Dermis blood vessel endothelial cell (primary cell): ENCODE measurements at places on chromosomes 6 and 20.

- no peak for DNase-seq
These were observed 220.8 kb upstream of the HEY2 start for GRCh38 chr6:125528621-125529041.

DNA sequence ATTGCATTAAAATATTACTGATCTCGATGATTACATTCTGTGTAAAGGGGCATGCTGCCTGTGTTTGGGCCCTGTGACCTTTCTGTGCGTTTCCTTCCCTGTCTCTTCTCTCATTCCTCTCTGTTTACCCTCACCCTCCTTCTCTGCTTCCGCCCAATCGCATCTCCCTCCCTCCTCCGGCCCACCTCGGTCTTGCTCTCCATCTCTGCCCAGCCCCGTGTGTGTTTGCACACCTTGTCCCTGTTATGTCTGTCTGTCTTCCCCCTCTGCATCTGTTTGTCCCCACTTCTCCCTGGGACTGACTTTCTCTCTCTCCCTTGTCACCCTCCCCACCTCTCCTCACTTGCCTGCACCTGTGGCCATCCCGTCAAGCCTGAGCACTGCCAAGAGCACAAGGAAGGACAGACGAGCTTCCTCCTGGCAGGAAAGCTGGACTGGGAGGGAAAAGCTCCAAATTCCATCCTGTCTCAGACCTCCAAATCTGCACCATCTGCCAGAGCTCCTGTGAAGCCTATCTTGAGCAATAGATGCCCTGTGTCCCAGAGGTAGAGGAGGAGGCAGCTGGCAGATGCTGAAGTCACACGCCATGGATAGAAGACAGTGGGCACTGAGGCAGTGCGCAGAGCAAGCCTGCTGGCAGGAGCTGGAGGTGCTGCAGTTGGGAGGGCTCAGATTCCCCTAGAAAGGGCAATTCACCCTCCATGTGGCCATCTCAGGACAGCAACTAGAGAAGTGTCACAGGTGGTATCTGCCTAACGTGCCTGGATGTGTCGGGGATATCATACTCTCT, 172.3 kb downstream of the PTPRT start:
- no peak for DNase-seq

- DNase-seq, result no peak
These were observed 411.4 kb downstream of the ESR1 start for GRCh38 chr6:152218887-152219286.

GRCh38 chr20:51528263-51529027, 14.1 kb downstream of the NFATC2 start:
- DNase-seq, result no peak

- no peak for DNase-seq
These were observed 40.4 kb upstream of the EDN1 start for GRCh38 chr6:12249541-12250382.

DNA sequence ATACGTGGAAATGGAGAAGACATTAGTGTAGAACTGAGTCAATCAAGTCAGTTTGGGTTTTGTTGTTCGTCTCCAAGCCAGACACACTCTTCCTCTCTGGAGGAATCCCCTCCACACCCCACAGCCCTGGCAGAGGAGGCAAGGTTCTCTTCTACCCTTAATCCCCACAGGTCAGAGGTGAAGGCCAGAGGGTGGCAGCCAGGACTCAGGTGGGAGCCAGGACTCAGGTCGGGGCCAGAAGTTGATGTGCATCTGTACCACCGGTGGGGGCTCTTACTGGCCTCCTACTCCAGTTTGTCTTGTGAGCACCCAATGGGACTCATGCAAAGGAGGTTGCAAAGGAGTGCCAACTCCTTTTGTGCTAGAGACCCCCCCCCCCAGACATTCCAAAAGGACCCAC, 126.4 kb downstream of the TBXT start:
- DNase-seq, result no peak

DNA sequence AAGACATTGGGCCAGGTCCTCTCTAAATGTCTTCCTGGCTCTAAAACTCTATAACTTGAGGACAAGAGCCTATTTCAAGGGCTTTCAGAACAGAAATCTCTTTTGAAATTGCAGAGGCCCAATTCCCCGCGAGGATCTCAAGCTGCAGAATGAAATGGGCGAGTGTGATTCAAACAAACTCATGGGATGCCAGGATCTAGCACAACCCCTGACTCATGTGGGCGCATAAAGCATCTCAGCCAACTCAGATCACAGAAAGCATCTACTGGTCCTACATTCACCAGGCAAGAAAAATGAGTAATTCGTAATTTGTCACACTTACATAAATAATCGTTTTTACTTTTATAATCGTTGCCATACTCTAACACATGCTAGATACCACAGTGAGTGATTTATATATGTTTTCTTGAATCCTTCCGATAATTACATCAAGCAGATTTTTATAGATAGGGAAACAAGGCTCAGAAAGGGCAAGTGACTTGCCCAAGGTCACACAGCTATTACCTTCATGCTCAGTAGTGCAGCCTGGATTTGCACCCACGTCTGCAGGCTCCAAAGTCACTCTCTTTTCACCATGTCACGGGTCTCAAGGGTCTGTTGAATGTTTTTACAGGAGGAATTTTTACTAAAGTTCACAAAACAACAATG, 26.2 kb downstream of the FOXF2 start:
- DNase-seq, result no peak

DNA sequence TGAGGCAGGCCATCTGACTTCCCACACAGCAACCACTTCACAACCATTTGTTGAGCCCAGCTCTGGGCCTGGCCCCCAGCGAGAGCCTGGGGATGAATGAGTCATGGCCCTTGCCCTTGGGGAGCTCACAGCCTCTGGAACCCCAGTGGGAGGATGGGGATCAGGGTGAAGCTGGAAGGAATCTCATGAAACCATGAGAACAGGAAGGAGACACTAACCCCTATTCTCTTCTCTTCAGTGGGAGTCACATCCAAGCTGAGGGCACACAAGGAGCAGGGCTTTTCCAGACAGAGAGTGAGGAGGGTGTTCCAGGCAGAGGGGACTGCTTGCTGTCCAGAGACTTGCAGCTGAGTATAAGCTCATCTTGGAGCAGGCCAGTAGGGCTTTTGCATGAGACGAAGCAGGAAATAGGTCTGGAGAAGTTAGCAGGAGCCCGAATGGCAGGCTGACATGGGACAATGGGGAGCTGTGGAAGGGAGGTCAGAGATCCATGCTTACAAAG, 7.5 kb downstream of the FOXS1 start:
- peak; percentile 62 for DNase-seq

DNA sequence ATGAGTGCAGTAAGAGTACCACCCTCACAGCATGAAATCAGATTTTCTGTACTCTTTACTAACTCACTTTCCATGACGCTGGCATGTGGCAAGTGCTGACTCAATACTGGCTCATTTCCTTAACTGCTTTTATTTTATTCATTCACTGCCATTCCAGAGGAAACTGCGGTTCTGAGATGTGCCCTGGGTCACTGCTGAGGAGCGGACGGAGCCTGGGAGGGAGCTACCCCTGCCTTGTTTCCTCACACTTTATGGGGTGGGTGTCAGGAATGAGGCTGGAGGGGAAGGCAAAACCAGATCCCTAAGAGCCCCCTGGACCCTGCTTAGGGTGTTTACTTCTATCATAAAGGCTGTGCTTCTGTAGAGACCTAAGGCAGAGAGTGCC, 14.4 kb downstream of the NT5E start:
- peak; percentile 98 for DNase-seq

GRCh38 chr20:884983-885952, 30.9 kb downstream of the ANGPT4 start:
- peak; percentile 23 for DNase-seq

GRCh38 chr6:42520786-42521607, 42.8 kb upstream of the UBR2 start:
- no peak for DNase-seq

GRCh38 chr20:905396-905961, 10.7 kb downstream of the ANGPT4 start:
- no peak for DNase-seq

DNA sequence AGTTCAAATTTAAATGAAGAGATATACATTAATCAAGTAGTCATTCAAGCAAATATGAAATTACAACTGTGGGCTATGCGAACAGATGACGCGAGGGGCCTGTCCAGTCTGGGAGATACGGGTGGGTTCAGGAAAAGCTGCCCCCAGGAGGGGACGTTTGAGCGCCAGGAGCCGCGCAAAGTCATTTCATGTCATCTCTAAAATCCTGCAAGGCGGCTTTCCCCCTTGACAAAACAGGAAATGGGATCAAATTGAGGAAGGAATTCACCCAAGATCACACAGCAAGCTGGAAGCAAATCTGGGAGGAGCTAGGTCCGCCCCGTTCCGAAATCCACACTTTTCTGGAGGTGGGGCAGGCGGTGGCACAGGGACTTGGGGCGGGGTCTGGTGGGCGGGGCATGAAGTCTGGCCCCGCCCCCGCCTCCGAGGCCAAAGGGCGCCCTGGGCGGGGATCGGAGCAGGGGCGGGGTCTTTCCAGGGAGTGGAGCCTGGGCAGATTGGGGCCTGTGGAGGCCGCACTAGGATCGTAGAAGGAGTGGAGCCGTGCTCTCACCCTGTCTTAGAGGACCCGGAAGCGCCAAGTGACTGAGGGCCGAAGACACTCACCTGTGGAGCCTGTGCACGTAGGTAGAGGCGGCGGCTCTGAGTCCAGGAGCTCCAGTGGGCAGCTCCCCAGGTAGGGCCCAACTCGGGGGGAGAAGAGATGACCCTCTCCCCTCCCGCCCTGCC, at the start of gene LPIN3:
TSS of gene LPIN3 (plus strand) at position 495 of the 729 bp plus-strand sequence. CDS start 4,983 bp downstream, outside the sequence.
- peak; percentile 74 for DNase-seq

- no peak for DNase-seq
These were observed 94.4 kb upstream of the MAP7 start for GRCh38 chr6:136644597-136644952.

DNA sequence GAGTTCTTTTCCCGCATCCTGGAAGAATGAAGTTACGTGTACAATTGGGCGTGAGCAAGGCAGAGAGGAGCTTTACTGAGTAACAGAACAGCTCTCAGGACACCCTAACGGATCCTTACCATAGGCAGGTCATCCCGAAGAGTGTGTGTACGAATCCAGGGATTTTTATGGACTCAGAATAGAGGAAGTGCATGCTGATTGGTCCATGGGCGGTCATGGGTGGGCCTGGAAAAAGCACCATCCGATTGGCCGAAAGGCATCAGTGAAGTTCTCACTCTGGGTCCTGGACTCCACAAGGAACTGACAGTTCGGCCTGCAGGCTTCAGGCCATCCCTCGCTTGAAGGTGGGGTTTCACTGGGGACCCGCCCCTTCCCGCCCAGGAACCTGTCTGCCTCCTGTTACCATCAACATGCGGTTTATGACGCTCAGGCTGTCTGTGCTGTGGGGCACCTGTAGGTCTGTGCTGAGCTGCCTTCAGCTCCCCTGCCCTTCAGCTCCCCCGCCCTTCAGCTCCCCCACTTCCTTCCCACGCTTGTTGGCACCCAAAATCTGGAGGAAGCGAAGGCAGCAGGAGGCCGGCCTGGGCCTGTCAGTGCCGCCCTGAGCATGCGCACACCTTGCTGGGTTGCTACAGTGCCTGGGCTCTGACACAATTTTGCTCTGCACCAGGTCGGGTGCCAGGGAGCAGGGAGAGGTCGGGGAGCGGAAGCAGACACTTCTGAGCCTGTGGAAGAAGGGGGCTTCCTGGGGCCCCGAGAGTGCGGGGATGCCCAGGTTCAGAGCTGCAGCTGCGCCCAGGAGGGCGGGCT, 57.9 kb upstream of the MANEA start:
- DNase-seq, result no peak

DNA sequence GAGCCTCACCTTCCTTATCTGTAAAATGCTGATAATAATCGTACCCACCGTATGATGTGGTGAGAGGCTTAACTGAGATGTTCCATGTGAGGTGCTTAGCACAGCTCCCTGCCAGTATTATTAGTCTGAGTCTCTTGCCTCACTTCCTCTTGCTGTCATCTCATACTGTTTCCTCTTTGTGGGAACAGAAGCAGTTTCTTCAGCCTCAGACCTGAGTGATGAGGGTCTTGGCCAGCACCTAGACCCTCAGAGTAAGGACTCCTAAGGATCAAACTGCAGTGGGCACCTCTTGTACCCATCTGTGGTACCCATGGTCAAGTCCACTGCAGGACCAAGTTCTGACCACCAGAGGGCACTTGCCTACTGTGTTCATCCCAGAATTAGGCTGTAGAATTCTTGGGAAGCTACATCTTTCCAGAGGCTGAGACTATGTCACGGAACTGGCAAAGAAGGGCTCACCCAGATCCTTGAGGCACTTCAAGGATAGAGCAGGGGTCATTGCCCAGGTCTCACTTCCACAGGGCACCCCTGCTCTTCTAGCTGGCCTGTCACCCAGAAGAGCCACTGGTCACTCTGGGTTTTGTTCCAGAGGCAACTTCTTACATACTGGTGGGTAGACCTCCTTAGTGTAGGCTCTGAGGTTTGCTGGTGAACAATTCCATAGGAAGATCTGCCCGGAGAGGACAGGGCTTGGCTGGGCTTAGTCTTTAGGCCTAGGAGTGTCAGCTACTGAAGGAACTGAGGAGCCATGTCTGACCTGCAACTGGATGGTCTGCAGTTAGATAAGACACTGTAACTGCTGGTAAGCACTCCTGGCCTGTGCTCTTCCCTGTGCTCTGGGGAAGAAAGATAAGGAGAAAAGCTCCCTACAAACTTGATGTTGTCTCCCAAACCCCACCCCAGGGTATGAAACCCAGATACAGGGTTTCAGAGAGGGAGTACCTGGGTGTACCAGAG, 20.6 kb upstream of the SGK2 start:
- peak; percentile 81 for DNase-seq

DNA sequence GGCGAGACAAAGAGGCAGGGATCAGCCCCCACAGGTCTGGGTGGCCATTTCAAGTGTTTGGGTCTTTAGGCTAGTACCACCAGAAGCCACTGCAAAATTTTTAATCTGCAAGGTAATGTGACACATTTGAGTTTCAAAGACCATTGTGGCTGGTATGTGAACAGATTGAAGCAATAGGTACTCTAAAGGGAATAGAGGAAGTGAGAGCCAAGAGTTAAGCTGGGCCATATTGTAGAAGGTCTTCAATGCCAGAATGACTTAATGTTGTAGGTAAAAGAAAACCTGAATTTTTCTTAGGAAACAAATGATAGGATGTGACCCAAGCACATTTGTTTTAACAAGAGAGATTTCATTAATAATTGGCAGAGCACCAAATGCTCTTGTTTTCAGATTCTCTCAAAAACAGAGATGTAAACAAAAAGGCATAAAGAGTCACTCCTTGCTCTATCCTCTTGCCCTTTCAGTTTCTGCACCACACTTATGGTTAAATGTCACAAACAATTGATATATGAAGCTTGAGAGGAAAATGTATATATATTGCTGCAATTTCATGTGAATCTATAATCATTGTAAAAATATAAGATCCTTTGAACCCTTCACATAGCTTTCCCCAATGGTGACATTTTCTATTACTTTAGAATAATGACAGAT, 307.1 kb upstream of the PLN start:
- no peak for DNase-seq

GRCh38 chr6:72798196-72798595, 176.3 kb downstream of the KCNQ5 start:
- DNase-seq, result no peak

- DNase-seq, result peak; percentile 9
These were observed 2.7 kb downstream of the SRF start for GRCh38 chr6:43173591-43174262.

- DNase-seq, result no peak
These were observed 249.1 kb downstream of the LY86 start for GRCh38 chr6:6837541-6838080.
